GM10248 (cell line): ENCODE measurements at places on chromosomes 7 and 10.

GRCh38 chr7:153541903-153542302 lies 510.3 kb upstream of the DPP6 start:
- DNase-seq, result no peak

- no peak for DNase-seq
Measured at GRCh38 chr7:13179011-13179582, 491.7 kb downstream of the ARL4A start.

DNA sequence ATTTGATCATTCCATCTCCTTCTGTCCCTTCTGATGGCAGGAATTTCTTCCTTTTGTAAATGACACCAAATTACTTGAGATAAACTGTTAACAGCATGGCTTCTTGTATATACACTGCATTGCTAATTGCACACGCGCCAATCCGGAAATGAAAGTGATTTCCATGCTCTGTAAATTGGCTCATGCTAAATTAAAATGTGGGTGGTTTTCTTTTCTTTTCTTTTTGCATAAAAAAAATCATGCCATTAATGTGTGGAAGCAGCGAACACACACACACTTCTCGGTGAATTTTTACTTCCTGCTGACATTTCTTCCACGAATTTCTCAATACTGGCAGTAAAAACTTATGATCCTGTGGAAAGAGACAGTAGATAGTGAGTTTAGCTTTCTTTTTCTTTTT lies 123.1 kb upstream of the CCDC6 start:
- no peak for DNase-seq

GRCh38 chr10:72011468-72011867 lies 47.3 kb downstream of the CHST3 start:
- no peak for DNase-seq

GRCh38 chr7:35975851-35976454 lies 175.1 kb downstream of the SEPTIN7 start:
- peak; percentile 45 for DNase-seq
